Activated T-cell treated with anti-CD3 and anti-CD28 coated beads, Interleukin-2, amount 50 U/mL, for 4 hours (primary cell): ENCODE measurements at places on chromosomes 3 and 15.

GRCh38 chr3:196694202-196694638, 17.8 kb downstream of the CEP19 start:
- DNase-seq, result peak; percentile 10

DNA sequence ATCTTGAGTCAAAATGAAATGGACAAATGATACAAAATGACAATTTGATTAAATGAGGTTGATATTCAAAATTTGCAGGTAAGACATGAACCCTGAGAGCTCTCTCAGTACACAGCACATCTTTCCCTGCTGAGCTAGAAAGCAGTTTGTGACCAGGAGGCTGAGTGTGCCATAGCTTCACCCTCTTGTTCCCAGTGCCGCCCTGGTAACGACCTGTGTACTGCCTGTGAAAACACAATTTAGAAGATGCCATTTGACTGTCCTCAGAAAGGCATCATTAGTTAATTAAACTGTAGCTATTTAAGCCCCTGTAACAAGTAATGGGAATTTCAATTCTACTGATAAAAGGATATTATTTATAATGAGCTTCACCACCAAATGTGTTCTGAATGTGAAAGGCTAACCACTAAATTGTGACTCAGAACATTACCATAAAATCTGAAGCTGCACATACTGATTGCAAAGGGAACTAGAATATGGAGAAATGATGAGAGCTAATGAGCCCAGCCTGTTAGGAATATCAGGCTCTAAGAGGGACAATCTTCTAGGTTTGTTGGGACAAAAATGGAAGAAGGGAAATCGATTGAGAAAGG, 212.9 kb upstream of the ARPP21 start:
- DNase-seq, result no peak

- no peak for DNase-seq
These were observed 56.4 kb upstream of the POU1F1 start for GRCh38 chr3:87332789-87333188.

DNA sequence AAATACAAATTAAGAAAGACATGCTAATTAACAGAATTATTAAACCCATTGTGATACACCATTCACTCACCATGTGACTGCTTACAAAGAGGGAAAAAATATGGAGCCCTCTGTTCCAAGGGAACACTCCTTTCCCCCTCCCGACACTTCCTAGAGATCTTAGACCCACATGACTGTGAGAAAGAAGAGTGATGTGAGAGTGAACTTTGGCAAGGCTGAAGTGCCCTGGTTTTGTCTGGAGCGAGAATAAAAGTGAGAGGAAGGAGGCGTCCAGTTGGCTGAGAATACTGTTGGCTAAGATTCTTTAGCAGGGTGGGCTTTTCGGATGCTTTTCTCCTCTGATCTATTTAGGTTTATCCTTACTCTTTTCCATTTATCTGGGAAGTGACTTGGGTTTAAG, 14.1 kb downstream of the CHL1 start:
- DNase-seq, result no peak

GRCh38 chr3:79661896-79662295, 105.9 kb downstream of the ROBO1 start:
- DNase-seq, result no peak

DNA sequence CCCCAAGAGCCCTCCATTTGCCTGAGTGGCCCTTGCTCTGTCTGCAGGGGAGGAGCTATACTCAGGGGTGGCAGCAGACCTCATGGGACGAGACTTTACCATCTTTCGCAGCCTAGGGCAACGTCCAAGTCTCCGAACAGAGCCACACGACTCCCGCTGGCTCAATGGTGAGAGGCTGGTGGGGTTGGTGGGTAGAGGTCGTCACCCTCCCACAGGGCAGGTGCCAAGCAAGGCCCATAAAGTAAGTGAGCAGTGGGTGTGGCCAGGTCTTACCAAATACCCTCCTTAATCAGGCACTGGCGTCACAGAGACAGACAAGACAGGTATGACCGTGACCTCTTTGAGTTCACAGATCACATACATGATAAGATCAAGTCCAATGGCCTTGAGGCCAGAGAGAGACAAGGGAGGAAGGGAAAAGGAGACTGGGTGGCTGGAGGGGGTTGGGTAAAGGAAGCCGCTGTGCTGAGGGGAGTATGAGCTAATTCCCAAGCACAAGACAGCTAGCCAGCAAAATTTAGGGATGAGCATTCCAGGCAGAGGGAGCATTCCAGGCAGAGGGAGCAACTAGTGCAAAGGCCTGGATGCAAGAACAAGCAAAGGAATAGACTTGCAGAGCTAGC, 2.5 kb downstream of the SEMA3B start:
- no peak for DNase-seq
